ENCODE measurements at places on chromosomes 11 and 22.
A peak's percentile ranks its signal among the peaks of the same experiment; 100 is the strongest.

GRCh38 chr22:24571266-24571665 lies 15.5 kb downstream of the SNRPD3 start:
- DNase-seq: no peak

DNA sequence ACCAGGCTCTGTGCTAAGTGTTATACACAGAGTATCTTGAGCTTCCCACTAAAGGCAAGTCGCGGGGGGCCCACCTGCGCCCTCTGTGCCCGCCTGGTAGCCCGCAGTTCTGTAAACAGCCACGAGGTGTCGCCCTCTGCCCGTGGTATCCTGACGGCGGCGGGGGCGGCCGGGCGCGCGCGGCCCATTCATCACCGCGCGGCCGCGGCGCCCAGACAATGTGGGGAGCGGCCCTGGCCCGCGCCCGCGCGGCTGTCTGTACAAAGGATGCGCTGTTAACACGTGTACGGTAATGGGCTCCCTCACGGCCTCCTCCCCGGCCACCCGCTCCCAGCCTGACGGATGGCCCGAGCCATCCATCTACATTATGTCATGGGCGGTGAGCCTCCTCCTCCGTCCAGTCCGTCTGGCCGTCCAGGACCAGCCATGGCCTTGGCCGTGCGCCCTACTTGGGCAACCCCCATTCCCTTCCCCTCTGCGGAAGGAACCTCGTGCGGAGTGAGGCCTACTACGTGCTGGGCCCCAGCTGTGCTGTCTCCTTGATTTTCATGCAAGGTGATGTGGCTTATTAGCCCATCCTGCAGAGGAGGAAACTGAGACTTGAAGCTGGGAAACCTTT lies 99.4 kb downstream of the MIAT start:
- no peak for DNase-seq

DNA sequence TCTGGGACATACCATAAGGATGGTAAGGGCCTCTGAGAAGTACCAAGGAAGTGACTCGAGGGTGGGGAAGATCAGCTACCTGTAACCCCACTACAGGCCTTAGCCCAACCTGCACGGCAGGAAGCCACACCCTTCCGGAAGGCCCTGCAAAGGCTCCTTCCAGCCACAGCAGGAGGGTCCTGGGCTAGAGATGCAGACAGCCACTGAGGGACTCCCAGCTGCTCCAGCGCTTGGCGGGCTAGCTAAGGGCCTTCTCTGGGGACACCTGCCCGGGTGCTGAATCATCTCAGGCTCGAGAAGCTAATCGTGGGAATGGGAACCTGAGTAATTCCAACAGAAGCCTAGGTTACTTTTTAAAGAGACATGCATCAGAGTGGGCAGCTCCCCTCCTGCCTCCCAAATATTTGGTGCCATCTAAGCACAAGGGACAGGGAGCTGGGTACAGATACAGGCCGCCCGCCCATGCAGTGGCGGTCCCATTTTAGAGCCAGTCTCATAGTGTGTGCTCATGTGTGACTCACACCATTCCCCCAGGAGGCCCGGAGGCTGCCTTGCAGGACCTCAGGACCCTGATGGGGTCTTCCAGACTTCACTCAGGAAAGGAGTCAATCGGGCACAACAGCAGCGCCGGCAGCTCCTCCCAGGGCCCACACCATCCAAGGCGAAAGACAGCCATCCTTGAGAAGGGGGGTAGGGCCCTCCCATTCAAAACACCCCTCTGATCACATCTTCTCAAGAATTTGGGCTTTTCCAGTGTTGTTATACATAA lies 8.0 kb downstream of the MYH9 start:
- DNase-seq: peak; percentile 34

DNA sequence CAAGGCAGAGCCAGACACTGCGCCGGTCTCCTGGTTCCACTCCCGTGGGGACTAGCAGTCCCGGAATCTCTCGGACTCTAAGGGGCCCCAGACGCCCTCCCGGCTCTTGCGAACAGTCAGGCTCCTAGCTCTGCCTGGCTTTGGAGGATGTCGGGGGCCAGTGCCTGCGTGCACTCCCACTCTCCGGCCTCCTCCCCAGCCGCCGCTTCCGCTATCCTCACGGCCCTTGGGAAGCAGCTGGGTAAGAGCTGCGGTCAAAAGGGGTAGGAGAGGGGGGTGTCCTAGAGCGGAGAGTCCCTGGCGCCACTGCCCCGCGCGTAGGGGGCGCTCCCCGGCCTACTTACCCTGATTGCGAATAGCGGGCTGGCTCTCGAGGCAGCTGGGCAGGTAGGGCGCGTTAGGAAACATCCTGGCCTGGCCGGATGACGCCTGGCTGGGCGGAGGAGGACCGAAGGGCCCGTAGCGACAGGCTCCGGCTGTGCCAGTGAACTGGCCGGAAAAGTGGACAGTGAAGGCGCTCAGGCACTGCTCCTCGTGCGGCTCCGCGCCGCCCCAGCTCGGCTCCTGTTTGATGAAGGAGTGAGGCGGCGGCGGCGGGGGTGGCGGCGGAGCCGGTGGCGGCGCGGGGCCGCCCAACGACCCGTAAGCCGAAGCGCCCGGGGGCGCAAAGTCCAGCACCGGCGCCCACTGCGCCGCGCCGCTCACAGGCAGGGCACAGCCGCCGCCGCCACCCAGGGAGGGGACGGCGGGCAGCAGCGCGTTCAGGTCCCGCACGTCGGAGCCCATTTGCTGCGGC lies 785 bp downstream of the WT1 start:
- no peak for DNase-seq

GRCh38 chr22:39723899-39724351 lies 153.4 kb downstream of the CACNA1I start:
- no peak for DNase-seq

DNA sequence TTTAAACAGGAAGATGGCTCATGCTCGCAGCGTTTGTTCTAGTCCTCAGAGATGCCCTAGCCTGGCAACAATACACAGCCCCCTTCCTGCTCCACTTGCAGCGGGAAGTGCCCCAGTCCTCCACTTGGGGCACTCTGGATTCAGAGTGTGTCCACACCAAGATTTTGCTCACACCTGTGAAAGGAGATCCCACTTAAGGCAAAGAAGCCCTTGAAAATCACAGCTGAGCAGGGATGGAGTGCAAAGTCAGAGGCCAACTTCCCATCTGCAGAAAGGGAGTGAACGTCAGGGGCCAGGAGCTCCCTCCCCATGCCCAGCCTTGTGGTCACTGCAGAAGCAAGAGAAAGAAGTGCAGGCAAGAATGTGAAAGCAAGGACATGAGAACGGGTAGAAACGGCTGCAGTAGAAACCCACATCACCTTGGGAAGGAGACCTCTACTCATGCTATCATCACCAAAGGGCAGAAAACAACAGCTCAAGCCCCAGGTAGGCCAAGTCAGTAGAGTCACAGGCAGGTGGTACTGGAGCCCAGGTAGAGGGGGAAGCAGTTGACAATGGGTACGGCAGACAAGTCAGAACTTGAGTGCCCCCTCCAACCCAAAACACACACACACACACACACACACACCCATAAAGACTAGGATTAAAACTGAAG lies 157.4 kb downstream of the BUD13 start:
- DNase-seq: no peak

DNA sequence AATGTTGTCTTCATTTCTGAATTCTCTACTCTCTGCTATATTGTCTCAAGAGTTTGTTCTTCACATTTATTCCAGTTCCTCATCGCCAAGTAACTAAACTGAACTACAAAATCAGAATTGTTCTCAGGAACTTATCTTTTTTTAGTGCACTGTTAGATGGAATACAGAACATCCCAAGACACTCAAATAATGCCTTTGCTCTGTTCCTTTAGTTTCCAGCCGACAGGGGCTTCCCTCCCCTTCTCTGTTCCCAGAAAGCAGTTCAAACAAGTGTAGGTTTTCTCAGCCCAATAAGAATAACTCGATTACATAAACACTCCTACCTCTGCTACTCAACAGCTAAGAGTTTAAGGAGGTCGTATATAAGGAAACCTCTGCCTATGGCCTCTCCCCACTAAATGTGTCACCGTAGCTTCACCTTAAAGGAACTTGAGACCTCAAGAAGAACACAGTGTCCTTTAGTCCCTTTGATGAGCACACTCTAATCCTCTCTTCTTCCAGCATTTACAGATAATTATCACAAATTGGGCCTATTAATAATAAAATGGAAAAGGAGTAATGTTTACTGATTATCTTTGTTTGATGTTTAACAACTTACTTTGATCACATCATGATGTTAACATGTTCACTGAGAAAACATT lies 6.9 kb downstream of the POU2AF3 start:
- no peak for DNase-seq

- DNase-seq: no peak
Observed at GRCh38 chr11:96708219-96708878, 318.5 kb downstream of the JRKL start.

DNA sequence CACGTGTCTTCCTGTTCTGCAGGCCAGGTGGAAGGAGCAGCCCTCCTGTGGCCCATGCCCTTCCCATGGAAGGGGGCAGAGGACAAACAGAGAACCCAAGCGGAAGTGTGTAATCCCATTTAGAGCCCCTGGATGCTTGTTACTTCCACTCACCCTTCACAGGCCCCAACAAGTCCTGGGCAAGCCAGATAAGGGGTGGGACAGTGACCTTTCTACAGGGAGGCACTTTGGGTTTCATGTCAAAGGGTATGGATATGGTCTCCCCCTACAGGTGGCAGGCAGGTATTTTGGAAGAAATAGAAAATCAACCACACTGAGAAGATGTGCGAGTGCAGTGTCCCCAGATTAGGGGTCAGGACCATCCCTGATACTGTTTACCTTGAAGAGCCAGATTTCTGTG lies 11.4 kb downstream of the MPEG1 start:
- no peak for DNase-seq

GRCh38 chr22:22720201-22720723 lies 75.8 kb downstream of the GGTLC2 start:
- DNase-seq: no peak

- DNase-seq: no peak
Observed at GRCh38 chr11:68141246-68142027, 20.2 kb upstream of the CHKA start.

DNA sequence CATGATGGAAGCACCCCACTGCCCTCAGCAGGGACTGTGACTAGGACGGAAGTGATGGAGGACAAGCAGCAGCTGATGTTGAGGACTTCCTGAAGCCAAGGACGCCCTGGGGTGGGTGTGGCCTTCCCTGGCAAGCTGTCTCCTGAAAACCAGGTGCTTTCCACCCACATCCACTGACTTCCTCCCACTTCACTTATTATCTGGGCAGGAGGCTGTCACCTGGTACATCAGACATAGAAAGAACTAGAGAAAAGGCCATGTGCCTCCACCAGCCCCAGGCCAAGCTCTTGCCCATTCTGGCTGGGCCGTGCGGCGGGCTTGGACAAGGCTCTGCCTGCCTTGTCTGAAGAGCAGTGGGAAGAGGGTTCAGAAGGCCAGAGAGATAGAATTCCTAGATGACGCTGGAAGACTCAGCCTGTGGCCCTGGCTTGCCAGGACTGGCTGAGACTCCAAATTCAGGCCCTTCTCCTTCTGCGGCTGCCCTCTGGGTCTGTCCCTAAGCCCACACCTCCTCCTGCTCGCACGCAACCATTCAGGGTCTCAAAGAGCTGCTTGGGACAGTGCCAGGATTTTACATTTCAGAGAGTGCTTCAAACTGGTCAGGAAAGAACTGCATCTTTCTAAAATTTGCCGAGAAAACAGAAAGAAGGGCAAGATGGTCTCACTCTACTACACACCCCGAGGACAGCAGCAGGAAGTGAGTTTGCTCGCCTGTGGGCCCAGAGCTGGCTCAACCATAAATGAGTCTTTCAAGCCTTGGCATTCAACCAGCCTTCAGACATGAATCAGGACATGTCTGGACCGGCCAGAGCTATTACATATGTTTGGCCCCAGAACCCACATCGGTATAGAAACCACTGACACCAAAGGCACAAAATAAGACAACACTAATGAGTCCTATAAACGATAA lies 13.3 kb downstream of the ARHGAP1 start:
- no peak for DNase-seq

- no peak for DNase-seq
Observed at GRCh38 chr22:43825651-43826050, 13.5 kb upstream of the EFCAB6 start.

- DNase-seq: no peak
Observed at GRCh38 chr11:1484695-1485503, 1.7 kb downstream of the MOB2 start.

GRCh38 chr11:117220568-117220967 lies 11.3 kb downstream of the PCSK7 start:
- no peak for DNase-seq

DNA sequence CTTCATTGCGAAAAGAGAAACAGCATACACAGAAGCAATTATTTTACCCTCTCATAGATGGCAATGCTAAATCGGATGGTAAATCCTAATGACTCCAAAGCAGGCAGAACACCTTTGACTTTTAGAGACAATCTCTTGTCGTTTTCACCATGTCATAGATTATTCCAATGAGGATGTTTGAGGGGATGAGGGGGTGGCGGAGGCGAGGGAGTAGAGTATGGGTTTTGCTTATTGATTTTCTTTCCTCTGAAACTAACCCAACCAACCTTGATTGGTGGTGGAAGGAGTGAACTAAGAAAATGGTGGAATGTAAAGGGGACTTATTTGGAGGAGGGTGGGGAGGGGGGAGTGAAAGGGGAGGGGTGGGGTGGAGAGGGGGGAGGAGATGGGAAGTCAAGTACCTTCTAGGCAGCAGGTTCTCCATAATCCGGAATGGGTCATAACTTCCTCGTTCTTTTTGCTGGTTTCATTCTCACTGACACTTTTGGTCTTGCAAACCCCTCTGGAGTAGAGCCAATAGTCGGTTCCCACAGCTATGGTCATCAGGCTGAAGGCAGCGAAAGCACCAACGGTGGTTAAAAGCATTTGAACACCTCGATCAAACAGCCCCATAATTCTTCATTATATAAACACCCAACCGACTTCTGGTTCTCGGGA lies 1.5 kb downstream of the CACNG2 start:
- no peak for DNase-seq

DNA sequence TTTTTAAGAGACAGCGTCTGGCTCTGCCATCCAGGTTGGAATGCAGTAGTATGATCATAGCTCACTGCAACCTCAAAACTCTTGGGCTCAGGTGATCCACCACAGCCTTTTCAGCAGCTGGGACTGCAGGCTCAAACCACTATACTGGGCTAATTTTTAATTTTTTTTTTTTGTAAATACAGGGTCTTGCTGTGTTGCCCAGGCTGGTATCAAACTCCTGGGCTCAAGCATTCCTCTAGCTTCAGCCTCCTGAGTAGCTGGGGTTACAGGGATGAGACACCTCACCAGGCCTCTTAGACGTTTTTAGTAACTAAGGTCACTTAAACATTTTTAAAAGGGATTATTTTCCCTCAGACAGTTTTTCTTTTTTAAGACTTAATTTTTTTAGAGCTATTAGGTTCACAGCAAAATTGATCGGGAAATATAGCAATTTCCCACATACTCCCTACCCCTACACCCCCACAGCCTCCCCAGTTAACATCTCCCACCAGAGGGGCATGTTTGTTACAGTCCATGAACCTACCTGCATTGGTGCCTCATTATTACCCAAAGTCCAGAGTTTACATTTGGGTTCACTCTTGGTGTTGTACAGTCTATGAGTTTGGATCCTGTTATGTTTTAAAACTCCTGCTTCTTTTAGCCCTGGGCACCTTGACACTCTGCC lies 3.9 kb downstream of the BCR start:
- DNase-seq: no peak

Measured in activated T-helper 1 cell treated with anti-CD3 and anti-CD28 coated beads, Interleukin-2, amount 50 U/mL, for 16 hours (primary cell).